Stimulated activated CD4-positive, alpha-beta T cell treated with anti-CD3 and anti-CD28 coated beads, Interleukin-15, amount 100 ng/mL, for 1 hour (primary cell): ENCODE measurements at places on chromosomes 13 and 19.

GRCh38 chr13:71828117-71828516 lies 38.9 kb downstream of the DACH1 start:
- no peak for DNase-seq

DNA sequence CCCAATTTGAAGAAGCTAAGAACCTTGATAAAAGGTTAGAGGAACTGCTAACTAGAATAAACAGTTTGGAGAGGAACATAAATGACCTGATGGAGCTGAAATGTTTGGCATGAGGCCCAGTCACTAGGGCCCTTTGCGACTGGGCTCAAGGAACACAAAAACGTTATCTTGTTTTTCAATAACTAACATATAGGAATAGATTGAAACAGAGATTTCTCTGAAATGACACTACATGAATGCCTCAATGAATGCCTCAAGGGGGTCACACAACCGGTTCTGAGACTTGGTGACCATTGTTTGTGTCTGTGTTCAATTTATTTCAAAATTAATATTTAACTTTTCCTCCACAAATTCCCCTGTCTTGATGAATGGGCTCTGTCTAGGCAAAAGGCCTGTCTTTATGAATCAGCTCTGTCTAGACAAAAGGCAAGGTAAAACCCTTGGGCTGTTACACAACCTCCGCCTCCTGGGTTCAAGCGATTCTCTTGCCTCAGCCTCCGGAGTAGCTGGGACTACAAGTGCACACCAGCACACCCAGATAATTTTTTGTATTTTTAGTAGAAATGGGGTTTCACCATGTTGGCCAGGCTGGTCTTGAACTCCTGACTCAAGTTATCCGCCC lies 932 bp upstream of the ZNF486 start:
- no peak for DNase-seq

DNA sequence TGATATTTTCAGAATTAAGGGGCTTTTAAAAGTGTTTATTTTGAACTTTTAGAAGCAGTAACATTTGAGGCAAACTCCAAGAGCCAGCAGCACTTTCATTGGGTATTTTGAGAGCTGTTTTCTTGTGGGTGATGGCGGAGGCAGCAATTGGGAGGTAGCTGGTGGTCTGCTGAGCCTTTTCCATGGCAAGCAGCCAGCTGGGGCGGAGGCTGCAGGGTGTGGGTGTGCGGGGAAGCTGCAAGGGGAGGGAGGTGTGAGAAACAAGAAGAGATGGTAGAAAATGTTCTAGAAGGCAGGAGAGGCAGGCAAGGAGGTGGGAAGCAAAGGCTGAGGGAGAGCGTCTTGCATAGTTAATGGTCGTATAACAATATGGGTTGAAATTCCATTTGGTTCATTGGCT lies 223.4 kb upstream of the HTR2A start:
- DNase-seq = no peak

GRCh38 chr13:43353631-43354030 lies 330.2 kb downstream of the DNAJC15 start:
- no peak for DNase-seq

DNA sequence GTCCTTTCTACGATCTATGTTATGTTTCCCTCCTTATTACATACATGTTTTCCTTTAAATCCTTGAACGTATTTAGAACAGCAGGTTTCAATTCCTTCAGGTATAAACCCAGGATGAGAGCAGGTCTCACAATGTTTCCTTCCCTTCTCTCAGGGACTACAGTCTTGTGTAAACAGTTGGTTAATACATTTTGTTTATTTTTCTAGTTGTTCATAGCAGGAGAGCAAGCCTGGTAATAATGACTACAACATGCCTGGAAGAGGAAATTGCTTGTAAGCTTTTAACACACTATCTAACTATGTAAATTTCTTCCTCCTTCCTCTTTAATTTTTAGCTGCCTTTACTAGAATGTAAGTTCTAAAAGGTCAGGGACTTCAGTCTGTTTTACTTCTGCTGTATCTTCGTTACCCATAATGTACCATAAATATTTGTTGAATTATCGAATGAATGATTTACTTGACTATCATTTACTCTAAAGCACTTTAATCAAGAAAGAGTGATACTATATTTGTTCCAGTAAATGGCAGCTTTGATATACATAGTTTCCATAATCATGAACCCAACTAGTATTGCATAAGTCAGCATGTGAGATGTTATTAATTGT lies 28.9 kb upstream of the TNFRSF19 start:
- DNase-seq = no peak
